ENCODE measurements at places on chromosomes 7 and 10. TPM values are rescaled to one million over a fixed set of nuclear protein-coding genes. Genes with fewer than 3 reads are reported as not detected.

JCAD gene
- 8.0 TPM for total RNA-seq

LOXL4 gene
- total RNA-seq: 138 TPM

CALML3 gene
- not detected for total RNA-seq

HOXA10 gene
- total RNA-seq: not detected

LIPN gene
- total RNA-seq: not detected

LGI1 gene
- 0.13 TPM for total RNA-seq

TMEM270 gene
- total RNA-seq: not detected

RAPGEF5 gene
- total RNA-seq: 35.8 TPM

AMPH gene
- total RNA-seq: 0.13 TPM

GTF2IRD2 gene
- 6.3 TPM for total RNA-seq

SCIN gene
- 0.23 TPM for total RNA-seq

OGDHL gene
- total RNA-seq: 0.26 TPM

SHTN1 gene
- total RNA-seq: 0.85 TPM

ACSL5 gene
- total RNA-seq: 1.4 TPM

FZD1 gene
- 24.2 TPM for total RNA-seq

CPED1 gene
- total RNA-seq: 64.8 TPM

ANKRD22 gene
- total RNA-seq: not detected

NUTM2E gene
- not detected for total RNA-seq

ANXA8L1 gene
- not detected for total RNA-seq

INA gene
- 1.3 TPM for total RNA-seq

NCAPG2 gene
- total RNA-seq: 10.2 TPM

CPA5 gene
- not detected for total RNA-seq

GATA3 gene
- not detected for total RNA-seq

All from smooth muscle cell of the pulmonary artery (primary cell).